ENCODE measurements at places on chromosomes 5 and 9.

- no peak for DNase-seq
Observed at GRCh38 chr9:91458906-91459305, 35.3 kb upstream of the NFIL3 start.

GRCh38 chr9:27632254-27632653 is 59.0 kb upstream of the C9orf72 start:
- DNase-seq: no peak

- DNase-seq: no peak
Observed at GRCh38 chr9:134565316-134565915, 76.2 kb upstream of the COL5A1 start.

DNA sequence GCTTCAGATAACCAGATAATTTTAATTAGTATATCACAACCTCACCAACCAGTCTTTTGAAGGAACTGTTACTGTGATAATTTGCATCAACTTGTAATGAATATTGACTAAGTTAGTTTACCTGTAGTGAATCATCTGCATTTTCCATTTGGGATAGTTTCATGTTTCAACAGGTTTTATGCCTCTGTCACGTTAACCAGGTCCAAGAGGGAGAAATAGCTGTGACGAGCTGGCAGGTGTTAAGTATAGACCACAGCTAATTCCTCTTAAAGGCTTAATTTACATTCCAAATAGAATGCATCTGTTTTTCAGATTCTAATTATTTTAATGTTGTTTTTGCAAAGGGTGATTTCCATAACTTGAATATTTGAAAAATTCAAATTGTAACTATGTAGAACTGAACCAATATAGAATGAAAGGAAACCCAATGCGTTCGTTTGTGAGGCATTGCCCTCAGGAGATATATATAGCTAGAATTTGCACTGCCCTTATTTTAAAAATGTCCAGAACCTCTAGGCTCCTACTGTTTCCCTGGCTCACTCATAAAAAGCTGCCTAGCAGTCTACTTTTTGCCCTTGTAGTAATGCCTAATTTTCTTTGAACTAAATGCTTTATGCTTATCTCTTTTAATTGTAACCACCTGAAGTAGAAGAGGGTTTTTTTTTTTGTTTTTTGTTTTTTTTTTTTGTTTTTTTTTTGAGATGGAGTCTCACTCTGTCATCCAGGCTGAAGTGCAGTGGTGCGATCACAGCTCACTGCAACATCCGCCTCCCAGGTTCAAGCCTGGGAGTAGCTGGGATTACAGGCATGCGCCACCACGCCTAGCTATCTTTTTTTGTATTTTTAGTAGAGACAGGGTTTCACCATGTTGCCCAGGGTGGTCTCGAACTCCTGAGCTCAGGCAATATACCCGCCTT is 270.5 kb downstream of the SMARCA2 start:
- no peak for DNase-seq

GRCh38 chr9:113568571-113569321 is 105.2 kb downstream of the RGS3 start:
- DNase-seq: no peak

DNA sequence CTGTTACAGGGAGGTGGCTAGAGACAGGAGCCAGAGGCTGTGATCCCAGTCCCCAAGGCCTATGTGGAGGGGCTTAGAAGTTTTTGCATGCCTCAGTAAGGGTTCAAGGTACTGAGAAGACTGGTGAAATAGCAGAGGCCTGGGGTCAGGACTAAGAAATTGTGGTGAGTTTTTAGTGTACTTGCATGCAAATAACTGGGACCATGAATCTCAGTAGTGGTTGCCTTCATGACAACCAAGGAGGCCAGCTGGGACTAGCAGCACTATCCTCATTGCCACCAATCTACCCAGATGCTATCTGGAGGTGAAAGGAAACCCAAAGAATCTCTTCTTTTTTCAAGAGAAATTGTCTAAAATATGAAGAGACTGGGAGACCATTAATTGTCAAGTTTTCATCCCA is 395.1 kb downstream of the CETN3 start:
- no peak for DNase-seq

- DNase-seq: no peak
Observed at GRCh38 chr5:40627706-40628105, 52.0 kb upstream of the PTGER4 start.

GRCh38 chr5:86709157-86709881 is 91.6 kb downstream of the COX7C start:
- DNase-seq: peak; percentile 7

DNA sequence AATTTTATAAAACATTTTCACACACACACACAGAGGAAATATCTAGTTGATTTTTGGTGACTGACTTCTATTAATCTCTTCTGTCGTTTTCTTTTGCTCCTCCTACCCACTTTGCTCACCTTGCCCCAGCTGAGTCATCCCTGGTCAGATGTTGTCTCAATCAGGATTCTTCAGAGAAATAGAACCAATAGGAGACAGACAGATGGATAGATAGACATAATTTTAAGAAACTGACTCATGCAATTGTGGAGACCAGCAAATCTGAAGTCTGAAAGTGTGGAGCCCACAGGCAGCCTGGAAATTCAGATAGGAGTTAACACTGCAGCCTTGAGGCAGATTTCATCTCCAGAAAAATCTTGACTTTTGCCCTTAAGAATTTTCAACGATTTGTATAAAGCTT is 37.0 kb upstream of the PIK3R1 start:
- no peak for DNase-seq

- no peak for DNase-seq
Observed at GRCh38 chr5:143820451-143820850, 8.5 kb downstream of the HMHB1 start.

DNA sequence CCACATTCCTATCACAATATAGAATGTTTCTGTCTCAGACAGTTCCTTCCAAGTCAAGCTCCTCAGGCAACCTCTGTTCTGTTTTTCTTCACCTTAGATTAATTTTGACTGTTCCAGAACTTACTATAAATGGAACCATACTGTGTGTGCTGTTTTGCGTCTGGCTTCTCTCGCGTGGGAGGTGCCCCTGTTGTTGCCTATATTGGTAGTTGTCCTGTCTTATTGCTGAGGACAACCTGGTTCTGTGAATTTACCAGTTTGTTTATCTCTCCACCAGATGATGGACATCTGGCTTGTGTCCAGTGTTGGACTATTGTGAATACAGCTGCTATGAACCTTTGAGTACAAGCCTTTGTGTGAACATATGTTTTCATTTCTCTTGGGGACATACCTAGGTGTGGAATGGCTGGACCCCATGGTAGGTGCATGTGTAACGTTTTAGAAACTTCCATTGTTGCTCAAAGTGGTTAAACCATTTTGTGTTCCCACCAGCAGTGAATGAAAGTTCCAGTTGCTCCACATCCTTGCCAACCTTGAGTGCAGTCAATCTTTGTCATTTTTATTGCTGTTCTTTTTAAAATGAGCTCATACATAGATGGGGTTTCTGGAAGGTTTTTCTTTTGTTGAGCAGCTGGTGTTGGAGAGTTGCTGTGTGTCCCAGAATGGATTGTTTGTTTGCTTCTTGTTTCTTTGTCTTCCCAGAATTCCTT is 18.1 kb downstream of the HMCN2 start:
- DNase-seq: no peak

DNA sequence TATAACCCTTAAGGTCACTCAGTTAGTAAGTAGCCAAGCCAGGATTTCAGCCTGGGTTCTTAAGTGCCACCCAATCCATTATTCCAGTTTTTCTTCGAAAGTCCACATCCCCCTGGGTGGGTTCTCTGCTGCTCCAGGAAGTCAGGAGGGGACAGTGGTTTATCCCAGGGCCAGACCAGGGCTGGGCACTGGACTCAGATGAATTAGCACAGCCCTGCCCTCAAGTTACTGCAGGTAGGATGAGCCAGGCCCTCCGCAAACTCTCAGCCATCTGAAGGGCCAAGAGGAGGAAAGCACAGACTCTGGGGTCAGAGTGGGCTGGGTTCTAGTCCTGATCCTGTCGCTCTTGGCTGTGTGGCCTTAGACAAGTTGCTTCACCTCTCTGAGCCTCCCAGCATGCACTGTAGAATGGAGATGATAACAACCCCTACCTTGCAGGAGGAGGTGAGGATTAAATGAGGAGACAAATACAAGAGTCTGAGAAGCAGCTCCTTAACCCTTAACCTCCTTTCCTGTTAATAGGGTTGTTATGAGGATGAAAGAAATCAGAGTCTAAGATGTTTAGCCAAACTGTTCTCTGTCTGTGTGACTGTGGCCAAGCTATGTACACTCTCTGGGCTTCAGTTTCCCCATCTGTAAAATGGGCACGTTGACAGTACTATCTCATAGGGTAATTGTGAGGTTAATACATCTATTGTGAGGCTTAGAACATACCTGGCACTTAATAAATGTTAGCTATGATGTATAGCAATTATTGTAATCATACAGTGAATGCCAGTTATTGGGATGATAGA is 6.8 kb upstream of the NEURL1B start:
- no peak for DNase-seq

DNA sequence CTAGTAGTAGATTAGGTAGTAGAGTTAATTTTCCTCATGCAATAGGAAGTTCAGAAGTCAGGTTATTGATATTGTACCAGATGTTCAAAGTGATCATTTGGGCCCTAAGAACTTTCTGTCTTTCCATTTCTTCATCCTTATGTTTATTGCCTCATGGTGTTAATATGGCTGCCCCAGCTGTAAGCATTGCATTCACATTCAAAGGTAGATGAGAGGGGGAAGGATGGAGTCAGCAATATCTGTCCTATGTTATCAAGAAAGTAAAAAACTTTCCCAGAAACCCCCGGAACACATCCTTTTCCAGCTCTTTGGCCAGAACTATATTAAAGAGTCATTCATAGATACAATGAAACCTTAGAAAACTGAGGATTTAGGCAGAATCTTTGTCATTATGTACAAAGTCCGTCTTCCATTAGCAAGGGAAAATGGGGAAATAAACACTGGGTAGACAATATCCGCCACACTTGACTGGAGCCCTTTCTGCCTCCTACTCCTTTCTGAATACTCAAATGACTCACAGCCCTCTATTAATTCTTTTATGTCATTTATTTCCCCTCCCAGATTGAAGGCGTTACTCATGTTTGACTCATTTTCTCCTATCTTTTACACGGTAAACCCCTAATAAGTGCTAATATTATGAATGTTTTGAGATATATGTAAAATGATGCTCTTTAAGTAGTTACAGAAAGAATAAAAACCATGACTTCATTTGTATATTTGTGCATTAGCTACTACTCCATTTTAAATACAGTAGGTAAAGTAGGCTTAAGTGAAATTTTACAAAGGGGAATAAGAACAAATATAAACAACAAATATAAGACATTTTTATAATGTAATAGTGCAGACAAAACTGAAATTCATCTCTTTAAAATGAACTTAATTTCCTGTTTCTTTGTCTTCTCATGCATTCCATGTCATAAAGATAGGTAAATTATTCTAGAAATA is 127.6 kb downstream of the SLF1 start:
- no peak for DNase-seq

- DNase-seq: no peak
Observed at GRCh38 chr5:74471875-74472274, 168.7 kb downstream of the ENC1 start.

- no peak for DNase-seq
Observed at GRCh38 chr5:10091701-10092100, 158.0 kb downstream of the ATPSCKMT start.

GRCh38 chr5:104598285-104598684 is 1035.7 kb upstream of the NUDT12 start:
- no peak for DNase-seq

DNA sequence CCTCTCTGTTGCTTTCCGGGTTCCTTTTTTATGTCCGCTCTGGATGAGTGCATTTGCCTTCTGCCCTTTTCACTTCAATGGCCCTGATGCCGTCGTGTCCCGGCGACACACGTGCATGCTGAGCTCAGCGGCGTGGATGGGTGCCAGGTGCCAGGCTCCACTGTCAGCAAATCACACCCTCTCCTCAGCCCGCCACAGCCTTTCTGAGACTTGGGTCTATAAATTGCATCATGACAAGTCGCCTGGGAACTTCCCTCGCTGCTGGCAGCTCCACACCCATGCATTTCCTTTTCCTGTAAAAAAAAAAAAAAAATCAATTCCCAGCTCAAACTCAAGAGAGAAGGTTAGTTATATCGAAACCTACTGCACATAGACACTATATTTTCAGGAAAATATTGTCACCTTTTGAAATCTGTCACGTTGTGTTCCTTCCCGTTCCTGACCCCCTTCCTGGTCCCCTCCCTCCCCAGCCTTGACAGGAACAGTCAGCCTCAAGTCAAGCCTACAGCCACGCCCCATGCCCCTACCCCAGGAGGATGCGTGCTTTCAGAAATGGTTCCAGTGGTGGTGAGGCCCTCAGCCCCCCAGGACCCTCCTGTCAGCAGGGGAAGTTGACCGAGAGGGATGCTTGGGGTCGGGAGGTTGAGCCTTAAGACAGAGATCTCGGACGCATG is 110.3 kb upstream of the PTCH1 start:
- DNase-seq: peak; percentile 13

DNA sequence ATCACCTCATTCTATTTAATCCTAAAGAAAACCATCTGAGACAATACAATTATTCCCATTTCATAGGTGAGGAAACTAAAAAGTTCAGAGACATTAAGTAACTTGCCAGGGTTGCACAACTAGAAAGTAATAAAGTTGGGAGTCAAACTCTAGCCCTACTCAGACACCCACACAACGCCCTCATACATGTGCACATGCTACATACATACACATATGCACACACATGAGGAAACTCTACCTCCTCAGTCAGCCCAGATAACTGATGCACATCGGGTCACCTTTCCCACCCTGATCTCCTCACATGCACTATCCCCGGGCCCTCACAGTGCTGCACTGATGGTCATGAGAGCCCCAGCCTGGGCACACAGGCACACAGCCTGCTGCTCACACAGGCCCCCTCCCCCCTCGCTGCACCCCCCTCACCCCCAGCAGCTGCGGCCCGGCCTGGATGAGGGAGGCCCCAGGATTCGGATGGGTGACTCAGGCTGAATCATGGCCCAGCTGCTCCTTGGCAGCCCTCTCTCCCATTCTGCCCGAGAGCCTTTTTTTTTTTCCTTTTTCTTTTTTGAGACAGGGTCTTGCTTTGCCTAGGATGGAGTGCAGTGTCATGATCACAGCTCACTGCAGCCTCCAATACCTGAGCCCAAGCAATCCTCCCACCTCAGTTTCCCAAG is 5.0 kb upstream of the GPRIN1 start:
- DNase-seq: no peak

DNA sequence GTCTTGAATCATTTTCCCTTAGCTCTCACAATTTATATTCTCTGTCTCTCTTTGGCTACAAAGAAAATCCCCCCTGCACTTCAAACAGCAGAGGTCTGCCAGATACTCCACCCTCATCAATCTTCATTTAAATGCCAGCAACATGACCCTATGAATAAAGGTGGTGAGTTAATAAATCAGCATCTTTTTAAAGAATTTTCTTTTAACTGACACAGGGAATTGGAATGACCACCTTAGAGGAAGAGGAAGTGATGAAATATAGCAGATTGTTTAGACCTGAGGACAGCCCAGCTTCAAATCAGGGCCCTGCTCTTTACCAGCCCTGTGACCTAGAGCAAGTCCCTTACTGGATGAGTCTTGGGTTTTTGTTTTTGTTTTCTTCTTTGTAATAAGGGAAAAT is 223.1 kb upstream of the PAPPA start:
- DNase-seq: no peak

DNA sequence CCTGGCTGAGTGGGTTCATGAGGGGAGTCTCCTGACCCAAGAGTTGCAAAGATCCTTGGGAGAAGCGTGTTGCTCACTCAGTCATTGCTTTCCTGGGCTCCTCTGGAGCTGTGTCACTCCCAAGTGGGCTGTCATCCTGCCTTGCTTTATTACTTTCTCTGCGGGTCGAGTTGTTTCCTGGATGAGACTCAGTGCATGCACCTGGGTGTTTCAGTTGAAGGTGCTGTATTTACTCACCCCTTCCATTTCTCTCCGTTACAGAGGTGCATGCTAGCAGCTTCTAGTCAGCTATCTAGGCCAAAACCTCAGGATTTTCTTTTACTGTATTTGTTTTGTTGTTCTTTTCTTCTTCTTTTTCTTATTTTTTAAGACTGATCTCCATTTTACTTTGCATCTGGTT is 785.5 kb upstream of the EDIL3 start:
- DNase-seq: no peak
